ENCODE measurements at places on chromosomes 5 and 9.

GRCh38 chr5:38400365-38400764 lies 142.0 kb downstream of the EGFLAM start:
- DNase-seq = no peak

- DNase-seq = no peak
Observed at GRCh38 chr9:15843931-15844330, 291.1 kb downstream of the CCDC171 start.

DNA sequence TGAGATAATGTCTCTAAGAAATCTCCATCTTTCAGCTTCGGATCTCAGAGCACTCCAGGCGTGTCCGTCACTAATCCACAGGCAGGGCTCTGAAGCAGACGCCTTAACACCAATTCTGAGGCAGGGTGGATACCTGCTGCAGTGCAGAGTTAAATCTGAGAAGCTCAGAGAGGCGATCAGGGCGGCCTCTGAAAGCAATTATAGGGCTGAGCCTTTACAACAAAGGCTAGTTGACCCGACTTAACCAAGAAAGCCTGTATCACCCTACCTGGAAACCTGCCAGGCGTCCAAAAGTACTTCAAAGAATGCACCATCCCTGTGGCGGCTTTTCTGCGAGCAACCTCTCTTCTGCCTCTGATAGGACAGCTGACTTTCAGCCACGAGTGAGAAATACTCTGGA lies 134.8 kb upstream of the MSX2 start:
- DNase-seq = no peak

- no peak for DNase-seq
Observed at GRCh38 chr5:168152660-168153059, 138.8 kb upstream of the WWC1 start.

DNA sequence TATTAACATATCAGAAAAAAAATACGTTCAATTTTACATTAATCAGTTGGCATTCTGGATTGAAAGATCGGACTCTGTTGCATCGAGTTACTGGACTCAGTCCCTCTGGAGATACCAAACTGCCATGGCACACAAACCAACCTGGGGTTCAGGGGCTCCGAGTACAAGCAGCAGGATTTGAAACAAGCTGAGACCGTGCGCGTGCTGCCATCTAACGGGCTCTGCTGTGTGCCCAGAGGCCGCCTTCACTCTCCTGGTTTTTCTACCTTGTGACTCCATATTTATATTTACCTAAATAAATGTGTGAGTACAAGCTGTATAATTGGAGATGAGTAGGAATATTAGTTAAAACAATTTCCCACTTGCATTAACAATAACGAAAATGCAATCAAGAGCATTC lies 48.2 kb downstream of the ANXA1 start:
- DNase-seq = no peak

- DNase-seq = no peak
Observed at GRCh38 chr5:159309689-159310433, 20.4 kb downstream of the IL12B start.

GRCh38 chr5:68749631-68750030 lies 344.2 kb upstream of the SLC30A5 start:
- no peak for DNase-seq

GRCh38 chr5:176879663-176880361 lies 19.3 kb downstream of the HK3 start:
- no peak for DNase-seq

DNA sequence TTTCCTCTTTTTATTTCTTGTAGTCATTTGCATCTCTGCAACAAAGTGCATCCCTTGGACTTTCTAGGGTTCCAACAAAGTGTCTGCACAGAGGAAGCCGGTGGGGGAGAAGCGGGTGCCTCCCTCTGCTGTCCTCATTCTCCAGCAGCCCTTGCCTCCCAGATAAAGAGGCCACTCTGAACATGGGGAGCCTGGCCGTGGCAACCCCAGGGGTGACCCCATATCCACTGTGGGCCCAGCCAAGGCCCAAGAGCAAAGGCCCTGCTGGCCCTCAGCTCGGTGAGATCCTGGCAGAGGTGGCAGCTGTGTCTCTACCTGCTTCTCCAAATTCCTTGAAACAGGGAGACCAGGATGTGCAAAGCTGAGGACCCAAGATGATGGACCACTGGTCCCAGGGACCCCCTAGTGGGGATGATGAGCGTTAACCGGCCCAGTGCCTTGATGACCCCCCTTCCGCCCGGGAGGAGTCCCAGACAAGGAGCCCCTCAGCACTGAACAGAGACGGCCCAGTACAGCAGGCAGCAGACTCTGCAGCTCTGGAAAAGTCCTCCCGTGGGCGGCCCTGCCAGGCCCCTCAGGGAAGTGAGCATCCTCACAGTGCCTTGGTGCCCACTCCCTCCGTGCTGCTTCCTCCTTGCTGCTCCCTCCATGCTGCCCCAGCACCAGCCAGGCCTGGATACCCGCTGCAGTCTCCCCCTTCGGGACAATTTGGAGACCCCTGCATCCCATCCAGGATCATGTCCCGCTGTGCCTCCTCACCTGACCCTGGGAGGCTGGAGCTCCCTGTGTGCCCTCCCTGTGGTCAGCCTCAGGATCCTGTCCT lies 62.5 kb downstream of the MRPL36 start:
- no peak for DNase-seq
